Mammary epithelial cell (primary cell): ENCODE measurements at places on chromosomes 1 and 21. TPM values are rescaled to one million over a fixed set of nuclear protein-coding genes. Genes with fewer than 3 reads are reported as not detected.

Gene LCE2C
- total RNA-seq = not detected in 2 replicates

GRCh38 chr1:180501865-180502360 is 464 bp downstream of the ACBD6 start:
- DNase-seq = peak; percentile 83

DNA sequence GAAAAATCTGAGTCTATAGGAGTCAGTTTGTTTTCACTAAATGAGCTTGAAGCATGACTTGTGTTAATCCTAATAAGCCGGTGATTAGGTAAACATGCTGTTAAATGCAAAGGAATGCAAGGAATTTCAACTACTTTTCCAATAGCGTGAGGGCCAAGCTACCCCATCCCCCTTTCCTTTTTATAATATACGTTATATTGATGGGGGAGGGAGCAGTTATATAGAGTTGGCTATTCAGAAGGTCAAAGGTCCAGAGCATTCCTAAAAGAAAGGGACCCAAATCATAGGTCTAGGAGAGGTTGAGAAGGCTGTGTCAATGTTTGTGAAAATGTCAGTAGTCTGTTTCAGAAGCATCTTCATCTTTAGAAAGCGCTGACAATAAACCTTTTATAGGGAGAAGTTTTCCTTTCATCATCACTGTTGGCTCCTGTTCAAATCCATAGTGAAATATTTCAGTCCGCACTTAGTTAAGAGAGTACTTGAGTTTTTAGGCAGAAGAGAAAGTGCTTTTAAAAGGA is 3.8 kb downstream of the CCN1 start:
- DNase-seq = peak; percentile 50

- no peak for DNase-seq
These were observed 21.3 kb downstream of the GPR52 start for GRCh38 chr1:174469052-174469451.

GRCh38 chr21:17506951-17507350 is 5.9 kb upstream of the CXADR start:
- no peak for DNase-seq

DNA sequence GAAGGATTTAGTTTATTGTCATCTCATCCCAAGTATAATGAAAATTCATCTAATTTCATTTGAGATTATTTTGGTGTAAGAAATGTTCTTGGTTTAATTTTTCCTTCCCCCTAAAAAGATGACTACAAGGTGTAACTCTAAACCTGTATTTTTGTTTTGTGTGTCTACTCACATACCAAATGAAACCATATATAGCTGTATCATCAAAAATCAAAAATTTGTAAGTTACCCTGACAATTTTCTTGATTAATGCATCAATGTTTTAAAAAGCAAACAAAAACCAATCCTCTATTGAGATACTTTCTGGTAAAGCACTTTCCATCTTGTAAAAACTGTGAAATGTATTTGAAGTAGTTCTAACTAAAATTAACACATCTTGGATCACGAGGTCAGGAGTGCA is 30.8 kb downstream of the FH start:
- no peak for DNase-seq

Gene VANGL2
- 6.0 and 8.7 TPM in 2 replicates for total RNA-seq

DNA sequence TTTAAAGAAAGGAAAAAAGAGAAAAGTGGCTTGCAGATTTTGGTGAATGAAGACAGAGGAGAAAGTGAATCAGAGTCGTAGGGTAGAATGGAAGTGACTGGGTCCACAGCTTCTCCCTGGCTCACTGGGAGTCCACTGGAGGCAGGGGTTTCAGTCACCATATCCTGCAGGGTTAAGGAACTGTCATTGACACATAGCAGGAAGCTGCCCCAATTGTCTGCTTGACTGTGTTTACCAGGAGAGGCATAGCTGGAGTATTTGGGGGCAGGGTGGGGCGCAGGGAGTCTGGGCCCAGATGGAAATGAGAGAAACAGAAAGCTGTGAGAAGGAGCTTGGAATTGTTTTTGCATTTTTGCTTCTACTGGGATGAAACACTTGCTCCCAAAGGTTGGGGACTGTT is 228.8 kb upstream of the CSF3R start:
- no peak for DNase-seq

GRCh38 chr1:102103646-102104045 is 106.9 kb upstream of the OLFM3 start:
- DNase-seq = no peak

DNA sequence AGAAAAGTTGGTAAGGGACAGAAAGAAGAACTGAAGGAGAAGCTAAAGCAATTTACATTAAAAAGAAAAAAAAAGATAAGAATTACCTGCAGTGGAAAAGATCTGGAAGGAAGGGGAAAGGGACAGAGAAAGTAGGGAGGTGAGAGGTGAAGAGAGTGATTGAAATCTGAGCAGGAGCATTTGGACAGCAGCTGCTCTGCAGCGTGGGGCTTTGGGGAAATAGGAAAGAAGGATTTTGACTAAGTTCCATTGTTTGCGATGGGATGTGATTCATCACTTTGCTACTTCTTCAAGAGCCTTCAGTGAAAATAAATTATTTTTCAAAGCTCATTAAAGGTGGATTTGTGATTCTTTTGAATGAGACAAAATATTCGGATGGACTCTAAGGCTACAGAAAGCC is 26.1 kb upstream of the NMNAT2 start:
- DNase-seq = no peak

- DNase-seq = peak; percentile 59
These were observed 69.7 kb downstream of the CC2D1B start for GRCh38 chr1:52296345-52296744.

GRCh38 chr1:2350501-2350900 is 40.9 kb downstream of the MORN1 start:
- no peak for DNase-seq

DNA sequence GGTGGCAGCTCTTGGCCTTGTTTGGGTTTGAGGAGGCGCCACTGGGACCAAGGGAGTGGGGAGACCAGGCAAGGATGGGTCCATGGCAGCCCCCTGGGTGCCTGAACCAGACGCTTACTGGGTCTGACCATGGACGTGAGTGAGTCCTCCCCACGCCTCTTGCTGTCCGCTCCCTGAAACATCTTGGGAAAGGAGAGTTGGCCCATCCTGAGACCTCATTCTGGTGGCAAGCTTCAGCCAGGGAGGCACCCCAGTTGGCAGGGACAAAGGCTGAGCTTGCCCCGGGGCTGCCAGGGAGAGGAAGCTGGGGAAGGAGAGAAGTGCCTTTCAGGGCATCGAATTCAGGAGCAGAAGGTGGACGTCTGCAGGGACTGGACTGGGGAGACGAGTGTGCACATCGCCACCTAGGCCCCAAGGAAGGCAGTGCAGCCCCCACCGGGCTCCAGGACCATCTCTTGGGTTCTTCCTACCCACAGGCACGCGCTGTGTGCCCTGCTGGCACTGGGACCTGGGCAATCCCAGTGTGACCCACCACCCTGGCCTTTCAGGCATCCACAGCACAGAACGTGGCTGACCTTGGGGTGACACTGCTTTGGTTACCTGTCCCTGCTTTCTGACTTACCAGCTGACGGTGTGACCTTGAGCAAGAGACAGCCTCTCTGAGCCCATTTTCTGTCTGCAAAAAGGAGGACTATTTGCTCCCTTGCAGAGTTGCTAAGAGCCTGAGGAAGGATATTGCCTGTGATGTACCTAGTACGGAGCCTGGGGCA is 132.9 kb upstream of the WNT4 start:
- peak; percentile 39 for DNase-seq

Gene RASSF5
- total RNA-seq = 6.7 and 11.5 TPM in 2 replicates

DNA sequence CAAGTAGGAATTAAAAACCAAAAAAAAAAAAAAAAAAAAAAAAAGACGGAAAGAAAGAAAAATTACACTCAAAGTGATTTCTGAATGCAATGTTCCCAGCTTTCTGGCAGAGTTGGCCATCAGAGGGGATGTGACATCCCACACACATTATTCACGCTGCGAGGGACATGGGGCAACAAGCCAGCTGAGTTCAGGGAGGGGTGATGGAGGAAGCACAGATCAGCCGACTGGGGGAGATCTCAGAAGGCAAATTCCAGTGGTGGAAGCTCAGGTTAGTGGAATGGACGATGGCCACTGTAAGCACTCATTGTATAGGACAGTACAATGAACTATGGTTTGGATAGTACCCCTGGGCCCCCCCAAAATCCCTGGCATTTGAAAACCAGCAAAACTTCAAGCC is 311.9 kb downstream of the PCP4 start:
- DNase-seq = no peak

DNA sequence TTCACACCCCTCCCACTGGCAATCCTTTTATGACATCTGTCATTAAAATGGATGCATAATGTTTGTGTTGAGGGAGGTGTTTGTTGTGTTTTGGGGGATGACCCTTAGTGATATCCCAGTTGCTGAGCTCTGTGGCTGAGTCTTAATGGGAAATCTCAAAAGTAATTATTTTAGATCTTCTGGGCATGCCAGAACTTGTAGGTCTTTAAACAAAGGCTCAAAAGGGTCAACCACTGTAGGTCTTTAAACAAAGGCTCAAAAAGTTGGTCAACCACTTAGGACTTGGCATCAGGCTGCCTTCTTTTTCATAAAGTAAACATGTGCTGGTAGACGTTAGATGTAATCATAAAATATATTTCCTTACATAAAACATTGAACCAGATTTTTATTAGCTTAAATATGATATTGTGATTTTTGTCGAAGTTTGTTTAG is 78.0 kb downstream of the CDC14A start:
- peak; percentile 47 for DNase-seq

GRCh38 chr1:23726686-23727085 is 16.6 kb upstream of the ELOA start:
- no peak for DNase-seq

- DNase-seq = no peak
These were observed 532.3 kb downstream of the USP25 start for GRCh38 chr21:16262091-16262490.

Gene SPRR1A
- 4.9 and 5.2 TPM in 2 replicates for total RNA-seq

DNA sequence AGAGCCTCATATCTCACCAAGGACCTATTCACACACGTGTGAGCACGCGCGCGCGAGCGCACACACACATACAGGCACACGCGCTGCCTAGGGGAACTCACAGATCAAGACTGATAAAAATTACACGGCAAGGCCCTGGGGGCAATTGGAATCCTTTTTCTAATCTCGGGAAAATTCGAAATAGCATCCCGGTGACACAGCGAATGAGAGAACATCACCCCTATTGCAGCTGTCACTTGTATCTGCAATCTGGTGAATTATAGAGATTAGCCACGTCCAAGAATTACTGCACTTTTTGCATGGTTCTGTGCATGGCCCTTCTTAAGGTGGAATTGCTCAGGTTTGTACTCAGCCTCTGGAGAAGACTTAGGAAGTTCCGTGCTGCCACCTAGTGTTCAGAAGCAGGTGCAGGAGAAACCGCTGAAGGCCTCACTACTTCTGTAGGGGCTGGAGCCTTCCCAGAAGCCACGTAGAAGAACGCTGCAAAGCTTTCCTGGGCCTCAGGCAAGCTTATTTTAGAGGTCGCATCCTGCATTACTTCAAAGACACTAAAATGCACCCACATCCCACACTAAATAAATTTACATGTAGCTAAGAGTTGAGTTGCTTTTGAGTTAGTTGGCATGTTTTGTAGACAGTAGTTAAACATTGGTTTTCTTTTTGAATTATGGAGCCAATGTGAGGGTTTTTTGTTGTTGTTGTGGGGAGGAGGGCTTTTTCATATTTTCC is 229.2 kb upstream of the CAMK1G start:
- peak; percentile 84 for DNase-seq
